ENCODE measurements at places on chromosomes 7 and 10.

GRCh38 chr10:81817596-81818170 is 57.3 kb upstream of the NRG3 start:
- no peak for DNase-seq

- DNase-seq = no peak
Observed at GRCh38 chr7:124033807-124034753, 1.2 kb upstream of the TMEM229A start.

DNA sequence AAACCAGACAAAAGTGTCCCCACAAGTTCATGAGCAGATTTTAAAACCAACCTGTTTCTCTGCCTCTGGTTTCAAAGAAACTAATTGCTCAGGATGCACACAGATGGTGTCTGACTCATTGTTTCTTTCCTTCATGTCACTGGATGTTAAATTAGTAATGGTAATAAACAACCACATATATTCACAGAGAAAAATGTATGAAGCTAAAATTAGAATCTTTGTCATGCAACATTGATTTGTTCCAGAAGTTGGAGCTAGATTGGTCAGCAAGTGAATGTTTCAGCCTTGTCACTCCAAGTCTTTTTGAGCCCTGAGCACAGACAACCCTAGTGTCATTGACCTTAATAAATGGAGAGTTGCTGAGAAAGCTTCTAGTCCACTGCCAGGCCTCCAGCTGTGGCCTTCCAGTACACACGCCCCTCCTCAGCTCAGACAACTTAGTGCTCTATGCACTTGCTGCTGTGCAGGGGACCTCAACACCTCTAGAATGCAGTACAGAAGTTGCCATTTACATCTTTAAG is 175.9 kb downstream of the CCDC71L start:
- DNase-seq = no peak

DNA sequence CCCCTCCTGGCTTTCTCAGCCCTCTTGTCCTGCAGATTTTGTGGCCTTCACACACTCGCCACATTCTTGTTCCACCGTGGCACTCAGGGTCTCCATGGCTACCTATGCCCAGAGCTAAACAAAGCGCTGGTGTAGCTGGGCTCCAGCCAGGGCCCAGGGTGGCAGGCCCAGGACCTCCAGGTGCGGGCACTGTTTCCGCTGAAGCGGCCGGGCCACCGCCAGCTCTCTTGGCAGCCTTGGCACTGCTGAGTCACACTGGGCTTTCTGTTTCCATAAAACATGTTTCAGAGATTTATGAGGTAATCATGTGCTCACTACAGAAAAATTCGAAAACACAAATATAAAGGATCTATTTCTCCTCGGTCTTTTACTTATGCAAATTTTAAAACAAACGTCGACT is 51.3 kb downstream of the AOC1 start:
- no peak for DNase-seq

- no peak for DNase-seq
Observed at GRCh38 chr10:89207801-89208551, 859 bp upstream of the CH25H start.

DNA sequence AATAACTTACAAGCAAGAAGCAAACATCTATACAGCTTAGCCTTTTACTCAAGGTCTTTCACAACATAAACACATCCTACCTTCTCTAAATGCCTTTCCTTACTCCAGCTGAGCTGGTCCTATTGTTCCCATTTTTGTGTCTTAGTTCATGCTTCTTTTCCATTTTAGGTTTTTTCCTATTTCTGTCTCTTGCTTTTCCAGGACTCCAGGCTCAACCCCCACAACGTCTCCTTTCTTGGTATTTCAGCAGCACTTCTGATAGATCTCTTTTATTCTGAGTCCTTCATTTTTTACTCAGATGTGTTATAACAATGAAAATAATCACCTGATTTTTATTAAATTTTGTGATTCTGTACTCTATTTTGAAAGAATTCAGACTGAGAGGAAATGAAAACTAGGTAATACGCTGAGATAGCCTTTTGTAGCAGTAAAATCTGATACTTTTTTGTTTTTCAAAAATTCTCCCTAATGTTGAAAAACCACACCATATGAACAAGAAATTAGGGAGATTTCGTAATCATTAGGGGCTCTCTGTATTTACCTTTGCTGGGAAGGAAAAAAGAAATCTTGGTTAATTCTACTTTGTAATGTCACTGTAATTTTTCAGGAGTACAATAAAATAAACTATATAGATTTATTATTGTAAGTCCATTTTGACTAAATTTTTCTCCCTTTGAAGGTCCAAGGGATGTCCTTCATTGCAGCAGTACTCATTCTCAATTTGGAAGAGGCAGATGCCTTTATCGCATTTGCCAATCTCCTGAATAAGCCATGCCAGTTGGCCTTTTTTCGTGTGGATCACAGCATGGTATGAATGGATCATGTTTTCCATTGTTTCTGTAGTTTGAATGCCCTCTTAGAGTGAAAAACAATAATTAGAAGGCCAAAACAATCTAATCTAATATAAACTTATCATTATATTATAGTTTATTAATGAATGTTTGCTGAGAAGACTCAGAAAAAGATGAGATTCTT is 24.0 kb upstream of the HELLS start:
- no peak for DNase-seq

DNA sequence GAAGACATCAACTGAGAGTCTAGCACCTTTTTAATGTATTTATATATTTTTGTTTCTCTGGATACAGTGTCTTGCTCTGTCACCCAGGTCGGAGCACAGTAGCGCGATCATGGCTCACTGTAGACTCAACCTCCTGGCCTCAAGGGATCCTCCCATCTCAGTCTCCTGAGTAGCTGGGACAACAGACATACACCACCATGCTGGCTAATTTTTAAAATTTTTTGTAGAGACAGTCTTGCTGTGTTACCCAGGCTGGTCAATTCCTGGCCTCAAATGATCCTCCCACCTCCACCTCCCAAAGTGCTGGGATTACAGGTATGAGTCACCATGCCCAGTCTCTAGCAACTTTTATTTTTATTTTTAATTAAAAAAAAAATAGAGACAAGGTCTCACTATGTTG is 51.4 kb upstream of the ANLN start:
- DNase-seq = no peak

GRCh38 chr7:147053746-147054145 is 937.1 kb downstream of the CNTNAP2 start:
- DNase-seq = no peak

GRCh38 chr7:479115-479947 is 40.3 kb downstream of the PDGFA start:
- DNase-seq = no peak

- DNase-seq = peak; percentile 30
Observed at GRCh38 chr10:104255311-104255981, 754 bp downstream of the GSTO1 start.

- no peak for DNase-seq
Observed at GRCh38 chr7:40000734-40001315, 50.8 kb downstream of the CDK13 start.

DNA sequence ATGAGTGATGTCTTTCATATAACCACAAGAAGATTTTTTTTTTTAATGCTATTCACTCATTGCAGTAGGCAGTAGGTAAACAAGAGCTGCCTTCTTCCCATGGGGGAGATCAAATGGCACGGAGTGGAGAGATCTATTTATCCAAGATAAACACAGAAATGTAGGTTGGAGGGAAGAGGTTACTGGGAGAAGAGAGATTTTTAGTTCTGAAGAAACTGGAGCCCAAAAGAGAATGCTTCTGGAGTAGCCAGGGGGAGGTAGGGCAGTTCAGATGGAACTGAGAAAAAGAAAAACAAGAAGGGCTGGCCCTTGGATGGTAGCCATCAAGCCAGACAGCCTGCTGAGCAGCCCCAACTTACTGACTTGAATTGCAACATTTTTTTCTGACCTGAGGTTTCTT is 270.1 kb upstream of the TPK1 start:
- DNase-seq = no peak

Measured in CD4-positive, alpha-beta T cell treated with Interleukin-10 for 1 hour (primary cell).